ENCODE measurements at places on chromosomes 6 and 20.

DNA sequence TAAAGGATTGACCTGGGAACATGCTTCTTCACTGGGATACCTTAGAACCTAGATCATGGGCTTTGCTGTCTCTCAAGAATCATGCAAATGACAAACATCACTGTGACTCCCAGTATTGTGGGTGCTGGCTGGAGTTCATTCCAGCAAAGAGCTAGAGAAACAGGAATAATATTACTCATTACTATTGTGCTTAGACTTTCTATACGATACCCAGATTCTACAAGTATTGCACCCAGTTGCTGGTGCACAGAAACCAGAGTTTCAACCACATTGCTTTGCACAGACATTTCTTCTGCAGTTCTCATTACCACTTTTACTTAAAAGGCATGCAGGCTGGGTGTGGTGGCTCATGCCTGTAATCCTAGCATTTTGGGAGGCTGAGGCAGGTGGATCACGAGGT is 220.4 kb upstream of the ZNF217 start:
- DNase-seq = no peak

DNA sequence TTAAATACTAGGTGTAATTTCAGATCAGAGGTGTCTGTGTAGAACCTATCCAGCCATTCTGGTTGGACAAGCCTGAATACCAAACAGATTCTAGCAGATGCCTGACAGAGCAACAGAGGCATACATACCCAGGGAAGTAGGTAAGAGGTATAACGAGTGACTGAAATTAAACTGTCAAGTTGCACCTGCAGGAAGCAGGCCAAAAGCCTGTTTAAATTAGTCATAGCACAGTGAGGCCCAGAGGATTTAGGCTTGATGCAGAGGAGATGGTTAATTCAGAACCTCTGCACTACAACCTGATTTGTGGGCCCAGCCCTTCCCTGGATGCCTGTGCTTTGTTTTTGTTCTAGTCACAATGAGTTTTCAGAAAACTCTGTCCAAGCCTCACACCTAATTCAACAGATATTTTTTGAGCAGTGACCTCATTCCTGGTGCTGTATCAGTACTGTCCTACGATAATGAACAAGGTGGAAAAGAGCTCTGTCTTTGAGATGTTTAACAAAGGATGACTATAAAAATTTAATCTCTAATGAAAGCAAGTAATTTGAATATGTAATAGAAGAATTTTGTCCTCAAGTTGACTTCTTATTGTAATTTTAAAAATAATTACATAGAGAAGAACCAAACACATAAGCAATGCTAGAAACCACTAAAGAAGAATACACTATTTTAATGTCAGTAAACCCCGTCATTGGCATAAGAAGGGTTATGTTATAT is 31.7 kb downstream of the C6orf58 start:
- no peak for DNase-seq

DNA sequence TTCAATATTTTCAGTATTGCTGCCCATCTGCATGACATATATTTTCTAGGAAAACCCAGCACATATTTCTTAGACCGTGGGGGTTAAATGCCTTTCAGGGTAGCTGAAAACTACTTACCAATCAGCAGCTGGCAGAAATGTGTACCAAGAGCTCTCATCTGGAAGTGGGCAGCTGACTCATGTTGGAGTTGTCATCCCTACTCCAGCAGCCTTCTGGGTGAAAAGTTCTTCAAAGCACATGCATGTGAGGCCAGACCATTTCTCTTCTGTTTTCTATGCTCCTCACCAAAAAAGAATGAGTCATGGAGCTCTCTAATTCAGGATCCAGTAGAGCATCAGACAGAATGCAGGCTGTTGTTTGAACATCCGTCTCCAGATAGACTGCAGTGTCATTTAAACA is 135.5 kb downstream of the PAX1 start:
- DNase-seq = no peak

DNA sequence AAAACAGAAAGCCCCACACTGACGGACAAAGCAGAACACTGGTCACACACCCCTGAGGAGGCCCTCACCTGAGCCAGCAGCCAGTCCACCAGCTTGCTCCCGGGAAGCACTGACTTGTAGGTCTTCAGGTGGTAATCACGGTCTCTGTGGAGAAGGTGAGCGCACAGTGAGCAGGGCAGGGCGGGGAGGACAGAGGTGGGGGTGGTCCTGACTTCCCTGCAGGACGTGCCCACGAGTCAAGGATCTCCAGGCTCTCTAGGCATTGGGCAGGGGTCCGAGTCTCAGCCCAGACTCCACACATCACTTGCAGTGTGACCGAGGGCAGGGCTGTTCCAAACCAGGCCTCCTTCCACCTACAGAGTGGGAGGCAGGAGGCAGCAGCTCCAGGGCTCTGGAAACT is 151.7 kb downstream of the PREX1 start:
- DNase-seq = no peak

DNA sequence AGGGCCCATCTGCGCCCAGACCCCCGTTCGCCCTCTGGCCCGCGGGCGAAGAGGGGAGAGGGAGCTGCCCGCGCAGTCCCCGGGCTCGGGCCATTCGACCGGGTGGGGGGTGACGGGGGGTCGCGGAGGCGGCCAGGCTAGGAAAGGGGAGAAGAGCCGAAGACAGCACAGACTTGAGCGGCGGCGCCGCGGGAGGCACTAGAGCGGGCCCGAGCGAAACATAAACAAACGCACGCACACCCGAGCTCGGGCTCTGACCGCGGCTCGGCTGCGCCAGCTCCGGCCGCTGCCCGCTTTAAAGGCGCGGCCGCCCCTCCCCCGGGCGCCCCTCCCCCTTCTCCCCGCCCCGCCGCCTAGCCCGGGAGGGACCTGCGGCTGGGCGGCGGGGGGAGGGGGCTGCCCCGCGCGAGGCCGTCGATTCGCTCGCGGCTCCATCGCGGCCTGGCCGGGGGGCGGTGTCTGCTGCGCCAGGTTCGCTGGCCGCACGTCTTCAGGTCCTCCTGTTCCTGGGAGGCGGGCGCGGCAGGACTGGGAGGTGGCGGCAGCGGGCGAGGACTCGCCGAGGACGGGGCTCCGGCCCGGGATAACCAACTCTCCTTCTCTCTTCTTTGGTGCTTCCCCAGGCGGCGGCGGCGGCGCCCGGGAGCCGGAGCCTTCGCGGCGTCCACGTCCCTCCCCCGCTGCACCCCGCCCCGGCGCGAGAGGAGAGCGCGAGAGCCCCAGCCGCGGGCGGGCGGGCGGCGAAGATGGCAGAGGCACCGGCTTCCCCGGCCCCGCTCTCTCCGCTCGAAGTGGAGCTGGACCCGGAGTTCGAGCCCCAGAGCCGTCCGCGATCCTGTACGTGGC is at the start of gene FOXO3:
Gene FOXO3, plus strand, starts transcription at position 455 of the 846 bp plus-strand sequence. Its CDS starts 292 bp downstream, at position 747.
- DNase-seq = no peak

GRCh38 chr20:2691127-2691526 is 1.5 kb upstream of the EBF4 start:
- DNase-seq = no peak

- no peak for DNase-seq
Measured at GRCh38 chr6:1942834-1943233, 302.6 kb downstream of the GMDS start.

GRCh38 chr6:137519629-137520176 is 25.5 kb upstream of the OLIG3 start:
- no peak for DNase-seq

DNA sequence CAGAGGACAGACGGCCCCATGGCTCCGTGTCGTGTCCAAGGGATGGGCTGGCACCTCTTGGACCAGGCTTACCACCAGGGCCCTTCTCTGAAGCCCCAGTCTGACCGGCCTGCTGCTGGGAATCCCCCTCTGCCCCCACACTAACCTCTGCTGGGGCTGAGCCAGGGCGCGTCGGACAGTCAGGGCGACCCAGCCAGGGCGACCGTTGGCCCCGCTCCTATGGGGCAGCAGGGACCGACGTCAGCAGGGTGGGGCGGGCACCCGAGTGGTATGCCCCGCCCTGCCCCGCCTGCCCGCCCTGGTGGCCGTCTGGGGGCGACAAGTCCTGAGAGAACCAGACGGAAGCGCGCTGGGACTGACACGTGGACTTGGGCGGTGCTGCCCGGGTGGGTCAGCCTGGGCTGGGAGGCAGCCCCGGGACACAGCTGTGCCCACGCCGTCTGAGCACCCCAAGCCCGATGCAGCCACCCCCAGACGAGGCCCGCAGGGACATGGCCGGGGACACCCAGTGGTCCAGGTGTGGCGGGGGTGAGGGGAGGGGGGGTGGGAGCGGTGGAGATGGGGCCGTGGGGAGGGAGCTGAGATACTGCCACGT is at the start of gene SLC17A9:
Gene SLC17A9, plus strand, starts transcription at position 337 of the 595 bp plus-strand sequence. Its CDS starts 122 bp downstream, at position 459.
- DNase-seq = peak; percentile 76

GRCh38 chr6:157194643-157195042 is 128.7 kb downstream of the TMEM242 start:
- no peak for DNase-seq

GRCh38 chr6:132750455-132751248 is 7.1 kb downstream of the VNN2 start:
- no peak for DNase-seq

DNA sequence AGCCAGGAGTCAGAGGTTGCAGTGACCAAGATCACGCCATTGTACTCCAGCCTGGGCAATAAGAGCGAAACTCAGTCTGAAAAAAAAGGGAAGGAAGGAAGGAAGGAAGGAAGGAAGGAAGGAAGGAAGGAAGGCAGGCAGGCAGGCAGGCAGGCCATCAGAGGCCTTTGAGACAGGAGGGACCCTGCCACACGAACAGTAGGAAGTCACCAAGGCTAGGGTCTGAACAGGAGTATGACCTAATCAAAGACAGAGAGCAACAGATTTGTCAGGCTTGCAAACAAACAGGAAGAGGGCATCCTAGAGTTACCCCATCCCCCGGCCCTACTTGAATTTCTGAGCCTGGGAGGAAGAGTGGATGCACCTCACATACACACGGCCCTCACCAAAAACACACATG is 67.1 kb downstream of the FGD2 start:
- DNase-seq = no peak

- no peak for DNase-seq
Measured at GRCh38 chr6:1143655-1144054, 168.2 kb upstream of the FOXQ1 start.

DNA sequence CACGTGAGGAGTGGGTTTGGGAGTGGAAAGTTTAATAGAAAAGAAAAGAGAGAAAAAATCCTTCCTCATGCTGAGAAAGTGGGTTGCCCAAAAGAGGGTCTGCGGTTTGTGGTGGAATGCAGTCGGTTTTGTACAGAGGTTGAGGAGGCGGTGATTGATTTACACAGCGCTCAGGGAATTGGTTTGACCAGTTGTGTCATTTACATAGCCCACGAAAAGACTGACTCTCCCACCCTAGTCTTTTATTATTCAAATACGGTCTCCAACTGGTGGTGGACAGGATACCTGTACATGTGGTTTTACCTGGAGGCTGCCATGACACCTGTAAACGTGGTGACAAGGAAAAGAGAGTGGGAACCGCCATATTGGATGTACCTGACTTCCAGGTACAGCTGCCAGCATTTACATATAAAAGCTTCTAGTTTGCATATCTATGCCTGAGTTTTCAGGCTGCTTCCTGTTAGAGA is 42.1 kb downstream of the HLA-DPB1 start:
- DNase-seq = no peak

DNA sequence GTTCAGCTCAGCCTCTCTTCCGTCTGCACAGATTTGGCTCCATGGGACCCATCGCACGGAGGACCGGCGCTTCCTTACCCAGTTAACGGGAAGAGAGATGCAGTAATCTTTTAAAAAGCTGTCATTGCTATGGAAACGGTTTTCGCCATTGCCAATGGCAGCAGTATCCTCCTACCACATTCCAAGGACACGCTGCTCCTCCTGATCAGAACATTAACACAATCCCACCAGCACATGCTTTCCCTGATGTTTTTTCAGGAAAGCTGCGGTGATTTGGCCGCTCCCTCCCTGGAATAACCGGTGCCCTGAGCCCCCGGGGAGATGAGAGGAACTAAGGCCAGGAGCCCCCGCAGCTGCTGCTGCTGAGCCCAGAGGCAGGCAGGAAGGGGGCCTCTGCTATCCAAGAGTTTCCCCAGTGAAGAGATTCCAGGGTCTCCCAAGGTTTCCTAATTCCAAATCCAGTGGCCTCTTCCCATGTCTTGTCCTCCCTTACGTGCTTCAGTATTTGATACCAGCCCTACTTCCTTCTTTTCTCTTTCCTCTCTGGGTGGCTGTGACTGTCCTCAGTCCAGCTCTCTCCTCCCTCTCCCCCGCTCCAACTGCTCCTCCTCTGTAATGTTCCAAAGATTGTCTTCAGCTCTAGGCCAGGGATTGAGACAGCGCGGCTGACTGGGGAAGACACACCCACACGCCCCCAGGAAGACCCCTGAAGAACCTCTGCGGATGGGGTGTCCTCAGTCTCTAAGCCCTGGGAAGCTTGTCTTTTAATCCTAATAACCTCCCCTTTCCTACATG is 2.6 kb downstream of the BNIP5 start:
- no peak for DNase-seq

GRCh38 chr6:54719131-54719530 is 127.4 kb upstream of the FAM83B start:
- DNase-seq = no peak

DNA sequence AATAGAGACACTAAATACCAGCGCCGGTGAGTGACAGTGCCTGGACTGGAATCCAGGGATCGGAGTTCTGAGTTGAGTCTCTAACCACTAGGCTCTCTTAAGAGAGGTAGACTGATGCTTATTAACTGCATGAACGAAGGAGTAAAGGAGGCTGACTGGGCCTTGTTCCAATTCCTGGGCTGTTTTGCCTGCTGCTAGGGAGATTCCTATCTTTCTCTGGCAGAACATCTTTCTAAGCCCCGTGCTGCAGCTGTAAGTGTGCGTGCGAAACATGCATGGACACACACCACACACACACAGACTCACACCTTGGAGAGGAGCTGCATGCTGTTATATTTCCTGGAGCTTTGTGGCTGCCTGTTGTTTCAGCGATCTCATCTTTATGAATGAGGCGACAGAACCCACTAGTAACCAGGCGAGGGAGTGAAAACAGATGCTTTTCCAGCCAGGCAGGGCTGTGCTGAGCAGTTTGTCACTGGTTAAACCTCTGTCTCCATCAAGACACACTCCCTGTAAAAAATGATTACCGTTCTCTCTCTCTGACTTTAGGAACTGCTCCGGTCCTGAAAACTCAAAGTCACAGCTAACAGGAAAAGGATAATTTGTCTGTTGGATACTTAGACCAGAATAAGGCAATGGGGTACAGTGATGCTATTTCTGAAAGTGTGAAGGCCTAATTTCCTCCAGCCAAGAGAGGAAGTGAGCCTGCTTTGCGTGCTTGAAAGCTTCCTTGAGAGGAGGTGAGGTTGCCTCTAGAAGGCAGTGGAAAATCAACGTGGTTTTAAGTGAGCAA is 157.4 kb upstream of the ZNF217 start:
- no peak for DNase-seq

- no peak for DNase-seq
Measured at GRCh38 chr6:24431045-24431451, 28.3 kb downstream of the MRS2 start.

- DNase-seq = no peak
Measured at GRCh38 chr6:54718541-54719023, 128.0 kb upstream of the FAM83B start.

- no peak for DNase-seq
Measured at GRCh38 chr20:48823476-48823875, 4.3 kb downstream of the PREX1 start.

All from GM18507 (cell line).